Amniotic epithelial cell (primary cell): ENCODE measurements at places on chromosomes 5 and 9.

DNA sequence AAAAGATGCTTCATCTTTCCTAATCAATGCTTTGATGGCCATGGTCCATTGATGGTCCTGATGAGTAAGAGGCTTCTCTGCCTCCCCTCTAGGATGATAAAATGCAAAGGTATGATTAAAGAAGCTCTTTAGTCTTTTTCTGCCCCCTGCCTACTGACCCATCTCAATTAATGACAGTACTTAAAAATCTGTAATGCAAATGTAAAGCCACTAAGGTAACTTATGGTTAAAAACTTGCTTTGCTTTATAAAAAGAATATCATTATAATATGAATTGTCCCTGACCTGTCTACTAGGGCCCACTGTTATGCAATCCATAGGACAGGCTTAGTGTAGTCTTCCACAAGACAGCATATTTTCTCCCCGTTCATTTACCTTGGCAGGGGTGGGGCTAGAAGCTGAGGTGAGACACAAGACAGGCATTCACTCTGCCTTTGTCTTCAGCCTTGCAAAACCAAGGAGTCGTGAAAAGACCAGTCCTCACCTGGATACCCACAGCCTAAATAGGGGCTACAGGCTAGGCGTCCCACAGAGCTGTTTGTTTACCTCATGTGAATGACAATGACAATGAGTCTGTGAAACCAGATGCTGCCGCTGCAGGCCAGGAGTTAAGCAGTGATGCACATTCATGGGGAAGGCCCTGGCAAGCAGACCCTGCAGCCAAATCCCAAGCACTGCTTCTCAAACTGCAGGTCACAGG lies 60.4 kb downstream of the BNC2 start:
- DNase-seq = no peak

DNA sequence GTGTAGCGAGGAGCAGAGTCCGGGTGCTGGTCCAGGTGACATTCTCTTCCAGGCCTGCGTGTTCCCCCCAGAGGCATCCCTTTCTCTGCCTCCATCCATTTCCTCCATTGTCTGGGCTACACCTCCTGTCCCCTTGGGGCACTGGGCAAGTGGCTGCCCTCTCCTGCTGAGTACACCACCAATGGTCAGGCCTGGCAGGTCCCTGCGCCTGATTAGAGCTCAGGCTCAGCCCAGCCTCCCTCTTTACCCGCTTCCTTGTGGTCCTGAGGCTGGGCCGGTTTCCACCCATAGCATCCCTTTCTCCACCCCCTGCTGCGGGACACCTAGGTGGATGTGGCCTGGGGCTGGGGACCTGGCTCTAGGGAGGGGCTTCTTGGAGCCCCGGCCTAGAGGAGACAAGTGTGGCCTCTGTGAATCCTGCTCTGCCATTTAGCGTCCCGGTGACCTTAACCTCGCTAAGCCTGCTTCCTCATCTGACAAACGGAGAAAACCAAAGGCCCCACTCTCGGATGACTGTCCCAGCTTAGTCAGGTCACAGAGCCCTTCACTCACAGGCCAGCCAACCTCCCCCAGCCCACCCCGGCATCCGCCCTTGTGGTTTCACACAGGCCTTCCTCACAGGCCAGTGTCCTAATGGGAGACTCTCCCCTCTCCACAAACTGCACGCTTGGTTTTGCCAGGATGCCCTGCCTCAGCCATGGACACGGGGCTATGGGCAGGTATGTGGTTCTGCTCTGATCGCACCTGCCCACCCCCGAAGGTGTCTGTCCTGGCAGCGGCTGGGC lies 12.9 kb downstream of the DOLPP1 start:
- DNase-seq = no peak

GRCh38 chr5:143041972-143042770 lies 272.0 kb downstream of the ARHGAP26 start:
- no peak for DNase-seq

- DNase-seq = no peak
Measured at GRCh38 chr5:76524101-76524835, 98.9 kb downstream of the F2RL2 start.

DNA sequence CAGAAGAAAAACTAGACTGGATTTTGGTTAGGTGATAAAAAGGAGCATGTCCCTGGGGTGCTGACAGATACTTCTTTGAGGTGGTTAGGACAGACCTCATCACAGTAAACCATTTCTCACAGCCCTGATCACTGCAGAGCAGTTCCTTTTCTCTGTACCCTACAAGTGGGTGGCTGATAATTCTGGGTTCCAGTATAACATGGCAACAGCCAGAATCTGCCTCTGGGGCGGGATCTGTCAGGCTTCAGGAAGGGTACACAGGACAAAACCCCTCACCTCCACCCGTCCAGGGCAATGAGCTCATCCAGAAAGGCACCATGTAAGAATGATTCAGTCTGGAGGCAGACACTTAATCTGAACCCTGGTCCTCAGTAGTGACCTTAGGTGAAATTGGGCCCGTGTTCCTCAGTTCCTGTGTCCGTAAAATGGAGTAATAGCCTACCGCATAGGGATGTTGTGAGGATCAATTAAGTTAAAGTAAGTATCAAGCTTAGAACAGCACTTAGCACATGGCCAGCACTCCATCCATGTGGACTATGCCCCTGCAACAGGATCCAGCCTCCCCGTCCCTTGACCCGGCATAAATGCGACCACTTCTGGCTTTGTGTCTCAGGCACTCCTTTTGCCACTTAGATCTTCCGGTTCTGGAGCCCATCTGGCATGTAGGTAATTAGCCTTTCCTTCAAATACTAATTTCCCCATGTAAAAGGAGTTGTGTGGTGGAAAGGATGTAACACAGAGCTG lies 129.2 kb downstream of the LHFPL2 start:
- DNase-seq = no peak

DNA sequence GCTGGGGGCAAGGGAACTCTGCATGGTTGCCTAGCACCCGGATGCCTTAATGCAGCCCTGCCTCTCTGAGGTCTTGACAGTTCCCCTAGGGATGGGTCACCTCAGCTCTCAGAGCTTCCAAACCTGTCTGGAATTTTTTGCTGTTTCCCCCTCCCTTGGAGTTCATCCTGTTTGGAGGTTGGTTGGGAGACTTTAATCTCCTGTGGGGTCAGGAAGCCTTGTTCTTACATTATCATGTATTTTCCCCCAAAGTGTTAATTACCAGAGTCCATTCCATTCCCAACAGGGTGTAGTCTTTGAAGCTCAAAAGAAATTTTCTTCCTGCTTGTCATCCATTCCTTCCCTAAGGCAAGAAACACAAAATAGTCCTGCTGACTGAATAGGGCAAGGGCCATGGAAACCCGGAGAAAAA lies 150.3 kb upstream of the SPRY4 start:
- no peak for DNase-seq

DNA sequence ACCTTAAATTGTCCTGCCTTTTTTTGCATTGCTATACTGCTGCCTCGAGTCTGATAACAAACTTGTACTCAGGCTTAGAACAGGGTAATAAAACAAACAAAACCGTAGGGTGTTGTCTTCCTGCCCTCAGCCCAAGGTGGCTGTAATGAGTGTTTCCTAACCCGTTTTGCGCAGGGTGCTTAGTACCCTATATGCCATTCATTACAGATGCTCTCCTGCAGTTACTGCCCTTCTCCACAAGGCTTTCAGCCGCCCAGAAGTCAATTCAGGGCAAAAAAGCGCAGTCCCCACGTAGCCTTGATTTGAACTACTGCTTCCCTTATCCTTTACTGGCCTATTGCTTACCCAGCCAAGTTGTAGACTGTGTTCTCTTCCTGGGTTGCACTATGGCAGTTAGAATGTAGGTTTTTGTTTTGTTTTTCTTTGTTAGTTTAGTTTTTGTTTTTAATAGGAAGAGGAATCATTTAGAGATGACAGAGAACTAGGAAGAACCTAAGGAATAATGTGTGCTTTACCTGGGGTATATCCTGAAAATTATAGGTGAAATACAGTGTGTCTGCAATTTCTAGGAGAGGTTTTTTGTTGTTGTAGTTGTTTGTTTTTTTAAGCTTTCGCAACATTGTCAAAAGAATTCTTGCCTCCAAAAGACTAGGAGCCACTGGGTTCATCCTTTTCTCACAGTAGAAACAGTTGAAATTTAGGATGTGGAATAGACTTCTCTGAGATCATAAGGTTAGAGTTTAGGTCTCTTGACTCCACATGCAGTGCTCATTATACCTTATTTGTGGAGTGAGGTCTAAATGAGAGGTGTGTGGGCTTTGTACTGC lies 1.3 kb downstream of the HMGXB3 start:
- peak; percentile 80 for DNase-seq

GRCh38 chr5:42930934-42931333 lies 109.2 kb downstream of the ANXA2R start:
- DNase-seq = peak; percentile 63

- DNase-seq = no peak
Measured at GRCh38 chr5:62558941-62559340, 19.7 kb upstream of the LRRC70 start.

DNA sequence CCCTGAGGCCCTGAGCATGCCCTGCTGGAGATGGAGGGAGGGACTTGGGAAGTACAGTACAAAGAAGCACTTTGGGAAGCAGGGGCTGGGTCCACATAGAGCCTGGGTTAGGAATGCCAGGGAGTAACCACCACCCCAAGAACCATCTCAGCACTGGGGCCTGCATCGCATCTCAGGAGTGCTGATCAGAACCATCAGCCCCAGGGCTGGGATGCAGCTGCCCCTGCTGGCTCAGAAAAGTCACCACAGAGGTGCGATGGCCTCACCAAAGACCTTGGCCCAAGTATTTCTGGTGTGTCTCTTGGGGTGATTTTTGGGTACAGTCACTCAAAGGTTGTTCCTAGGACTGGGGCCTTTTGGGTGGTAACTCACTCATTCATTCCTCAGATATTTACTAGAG lies 236.8 kb upstream of the MVB12B start:
- no peak for DNase-seq

DNA sequence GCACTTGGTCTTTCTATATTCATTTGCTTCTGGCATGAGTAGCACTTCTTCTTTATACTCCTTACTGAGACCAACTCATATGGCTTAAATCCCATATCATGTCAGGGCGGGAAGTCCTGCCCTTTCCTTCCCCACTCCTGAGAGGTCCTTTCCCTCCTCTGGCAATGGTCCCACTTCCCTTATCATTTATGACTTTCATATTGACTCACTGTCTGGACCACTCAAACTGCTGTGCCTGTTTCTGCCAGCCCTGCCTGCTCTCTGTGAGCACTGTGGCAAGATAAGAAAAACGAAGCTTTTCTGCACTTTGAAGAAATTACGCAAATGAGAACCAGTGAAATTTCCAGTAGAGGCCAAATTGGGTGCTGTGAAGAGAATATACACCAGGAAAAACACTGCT lies 58.1 kb downstream of the ZNF474 start:
- peak; percentile 90 for DNase-seq

GRCh38 chr5:94748212-94748611 lies 129.7 kb downstream of the SLF1 start:
- no peak for DNase-seq

GRCh38 chr5:153530357-153531143 lies 40.1 kb downstream of the GRIA1 start:
- no peak for DNase-seq

- peak; percentile 97 for DNase-seq
Measured at GRCh38 chr9:125521462-125522327, 185.3 kb downstream of the MAPKAP1 start.

GRCh38 chr9:127158786-127159324 lies 36.4 kb upstream of the ANGPTL2 start:
- DNase-seq = no peak

DNA sequence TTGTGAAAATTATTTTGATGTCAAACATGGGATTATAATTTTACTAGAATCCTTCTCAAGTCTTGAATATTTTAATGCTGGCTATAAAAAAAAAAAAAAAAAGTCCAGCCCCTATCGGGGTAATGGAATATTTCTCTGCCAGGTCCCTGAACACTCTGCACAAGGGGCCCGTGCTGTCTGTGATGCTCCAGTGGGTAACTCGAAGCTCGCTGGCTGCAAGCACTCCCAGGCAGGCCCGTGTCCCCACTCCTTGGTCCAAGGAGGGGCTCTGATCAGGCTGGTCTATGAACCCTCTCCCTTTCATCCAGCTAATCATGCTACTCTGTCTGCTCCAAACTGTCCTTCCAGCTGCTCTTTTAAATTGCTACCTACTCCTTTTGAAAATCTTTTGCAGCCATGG lies 180.8 kb downstream of the GAPVD1 start:
- no peak for DNase-seq

DNA sequence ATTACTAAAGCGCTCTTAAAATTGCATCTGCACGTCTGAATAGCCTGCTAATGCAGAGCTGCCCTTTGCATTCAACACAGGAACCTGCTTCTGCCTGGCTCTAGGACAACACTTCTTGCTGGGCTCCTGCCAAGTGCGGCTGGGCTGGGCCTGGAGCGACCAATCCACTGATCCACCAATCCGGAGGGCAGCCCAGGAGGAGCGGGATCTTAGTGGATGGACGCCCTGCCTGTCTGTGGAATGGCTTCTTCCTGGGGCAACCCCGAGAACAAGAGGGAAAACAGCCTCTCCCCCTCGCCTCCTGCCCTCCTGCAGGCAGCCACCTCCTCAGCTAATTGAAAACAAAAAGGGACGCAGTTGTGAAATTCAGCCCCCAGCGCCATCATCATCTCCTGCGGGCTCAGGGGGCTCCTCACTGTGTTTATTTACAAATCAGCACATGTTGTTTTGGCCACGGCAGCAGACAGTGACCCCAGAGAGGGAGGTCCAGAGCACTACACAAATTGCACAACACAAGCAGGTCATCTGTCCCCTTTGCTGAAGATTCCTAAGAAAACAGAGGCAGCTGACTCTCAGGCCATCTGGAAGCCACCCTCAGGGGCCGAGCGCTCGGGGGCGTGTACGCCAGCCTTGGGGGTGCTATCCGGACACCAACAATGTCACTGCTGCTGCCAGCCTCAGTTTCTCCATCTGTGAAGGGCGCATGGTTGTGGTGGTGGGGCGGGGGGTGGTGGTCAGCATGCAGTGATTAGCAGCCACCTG lies 57.3 kb downstream of the GADD45G start:
- peak; percentile 86 for DNase-seq

DNA sequence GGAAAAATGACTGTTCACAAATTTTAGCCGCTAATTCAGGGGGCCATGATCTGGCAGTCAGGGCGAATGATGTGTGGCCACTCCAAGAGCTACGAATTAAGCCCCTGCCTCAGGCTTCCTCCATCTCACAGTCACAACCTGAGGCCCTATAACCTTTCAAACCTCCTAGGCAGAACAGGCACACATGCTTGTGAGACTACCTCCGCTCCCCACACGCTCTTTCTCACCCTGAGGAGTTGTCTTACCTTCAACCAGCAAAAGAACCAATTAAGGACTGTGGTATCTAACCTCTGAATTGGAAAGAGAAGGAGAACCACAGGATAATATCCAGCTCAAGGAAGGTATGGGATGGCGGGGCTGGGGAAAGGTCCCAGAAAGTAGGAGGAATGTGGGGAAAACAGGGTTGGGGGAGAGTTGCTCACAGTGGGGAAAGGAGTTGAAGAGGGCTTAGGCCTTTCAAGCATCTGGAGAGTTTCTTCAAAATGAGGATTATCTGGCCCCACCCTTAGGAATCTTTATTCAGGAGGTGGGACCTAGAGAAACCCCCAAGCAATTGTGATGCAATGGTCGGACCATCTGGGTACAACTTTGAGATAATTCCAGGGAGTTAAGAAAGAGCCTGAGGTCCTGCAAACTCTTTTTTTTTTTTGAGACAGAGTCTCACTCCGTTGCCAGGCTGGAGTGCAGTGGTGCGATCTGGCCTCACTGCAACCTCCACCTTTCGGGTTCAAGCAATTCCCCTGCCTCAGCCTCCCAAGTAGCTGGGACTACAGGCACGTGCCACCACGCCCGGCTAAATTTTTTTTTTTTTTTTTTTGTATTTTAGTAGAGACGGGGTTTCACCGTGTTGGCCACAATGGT lies 5.5 kb downstream of the PCDH1 start:
- peak; percentile 33 for DNase-seq
